ENCODE measurements at places on chromosomes 16 and 17.

- no peak for DNase-seq
Observed at GRCh38 chr16:35198223-35199199, 1739.1 kb downstream of the TP53TG3F start.

GRCh38 chr16:57647136-57647875 lies 18.9 kb downstream of the ADGRG1 start:
- DNase-seq: no peak

GRCh38 chr17:79913451-79913850 lies 74.2 kb upstream of the CBX4 start:
- DNase-seq: no peak

DNA sequence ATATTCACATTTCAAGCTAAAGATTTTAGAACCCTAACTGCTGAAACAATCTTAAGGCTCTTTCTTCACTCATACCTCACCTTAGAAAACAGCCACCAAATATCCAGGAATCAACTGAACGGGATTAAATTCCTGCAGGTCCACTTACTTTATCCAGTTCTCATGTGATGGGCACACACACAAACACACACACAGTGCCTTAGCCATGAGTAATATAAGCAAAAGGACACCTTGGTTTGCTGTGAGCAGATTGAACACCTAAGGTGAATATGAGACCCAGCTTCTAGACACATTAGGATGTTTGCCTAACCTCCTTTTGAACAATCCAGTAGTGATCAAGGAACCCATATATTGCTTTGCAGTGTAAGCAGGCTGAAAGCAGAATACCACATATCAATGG lies 81.5 kb downstream of the TUBD1 start:
- DNase-seq: no peak

GRCh38 chr16:89890200-89890599 lies 16.8 kb downstream of the TCF25 start:
- no peak for DNase-seq

DNA sequence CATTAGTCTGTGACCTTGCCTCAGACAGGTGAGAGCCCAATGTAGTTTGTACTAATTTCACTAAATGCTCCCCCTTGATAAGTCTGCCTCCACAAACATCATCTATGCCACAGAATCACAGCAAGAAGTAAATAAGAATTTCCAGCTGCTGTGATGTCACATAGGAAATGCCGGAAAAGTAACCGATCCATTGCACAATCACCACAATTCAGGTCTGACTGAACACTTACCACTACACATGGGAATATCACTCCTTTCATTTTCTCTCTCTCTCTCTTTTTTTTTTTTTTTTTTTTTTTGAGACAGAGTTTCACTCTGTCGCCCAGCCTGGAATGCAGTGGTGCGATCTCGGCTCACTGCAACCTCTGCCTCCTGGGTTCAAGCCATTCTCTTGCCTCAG lies 79.0 kb upstream of the CDH11 start:
- DNase-seq: no peak

DNA sequence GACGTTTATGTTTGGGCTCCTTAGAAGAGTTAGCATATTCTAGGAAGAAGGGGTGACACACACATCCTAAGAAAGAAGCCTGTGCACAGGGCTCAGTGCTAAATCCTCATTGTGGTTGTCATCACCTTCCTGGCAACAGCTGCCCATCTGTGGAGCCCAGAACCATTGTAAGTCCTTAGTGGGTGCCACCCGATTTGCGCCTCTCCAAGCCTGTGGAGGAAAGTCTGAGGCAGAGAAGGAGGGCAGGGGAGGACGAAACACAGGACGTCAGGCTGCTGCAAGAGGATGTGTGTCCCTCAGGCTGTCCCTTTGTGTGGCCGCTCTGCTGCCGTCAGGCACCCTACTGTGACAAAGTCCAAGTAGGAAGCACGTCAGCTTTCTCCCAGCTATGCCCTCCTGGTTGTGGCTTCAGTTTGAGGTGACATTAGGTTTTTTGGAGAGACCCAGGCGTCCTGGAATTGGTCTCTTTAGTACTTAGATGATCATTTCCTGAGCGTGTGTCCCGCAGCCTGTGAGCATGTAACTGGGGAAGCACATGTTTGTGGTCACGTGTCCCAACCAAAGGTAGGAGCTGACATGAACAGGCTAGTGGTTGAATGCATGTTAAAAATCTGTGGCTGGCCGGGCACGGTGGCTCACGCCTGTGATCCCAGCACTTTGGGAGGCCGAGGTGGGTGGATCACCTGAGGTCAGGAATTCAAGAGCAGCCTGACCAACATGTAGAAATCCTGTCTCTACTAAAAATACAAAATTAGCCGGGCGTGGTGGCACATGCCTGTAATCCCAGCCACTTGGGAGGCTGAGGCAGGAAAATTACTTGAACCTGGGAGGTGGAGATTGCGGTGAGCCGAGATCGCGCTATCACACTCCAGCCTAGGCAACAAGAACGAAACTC lies 10.7 kb downstream of the CLUAP1 start:
- DNase-seq: no peak

GRCh38 chr16:8194794-8195193 lies 395.5 kb downstream of the TMEM114 start:
- DNase-seq: no peak

- no peak for DNase-seq
Observed at GRCh38 chr17:68458260-68459036, 1.2 kb upstream of the WIPI1 start.

- no peak for DNase-seq
Observed at GRCh38 chr16:56691885-56692284, 9.6 kb downstream of the MT1X start.

GRCh38 chr17:8366231-8366630 lies 10.3 kb downstream of the KRABD2 start:
- DNase-seq: no peak

DNA sequence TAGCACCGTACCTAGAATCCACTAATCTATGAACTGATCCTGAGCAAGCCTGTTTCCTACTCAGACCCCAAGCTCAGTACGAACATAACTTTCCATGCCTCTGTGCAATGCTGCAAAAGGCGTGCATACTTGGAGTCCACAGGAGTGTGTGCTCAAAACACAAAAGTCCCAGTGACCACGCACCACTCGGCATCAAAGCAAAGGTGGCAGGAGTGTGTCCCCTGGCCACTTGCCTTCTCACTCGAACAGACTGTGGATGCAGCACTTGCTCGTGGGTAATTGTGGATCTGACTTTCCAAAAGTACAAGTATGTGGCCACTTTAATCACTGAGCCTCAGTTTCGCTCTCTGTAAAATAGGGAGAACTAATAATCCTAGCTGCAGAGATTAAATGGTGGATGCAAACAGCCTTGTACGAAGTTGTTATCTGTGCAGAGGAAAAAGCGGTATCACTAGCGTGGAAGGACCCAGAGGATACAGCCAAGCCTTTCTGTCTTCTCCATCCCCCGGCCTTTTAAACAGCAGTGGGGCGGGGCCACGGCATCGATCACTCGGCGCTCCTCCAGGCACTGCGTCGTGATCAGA lies 311 bp upstream of the KDM8 start:
- no peak for DNase-seq

- DNase-seq: no peak
Observed at GRCh38 chr17:34717092-34717491, 137.7 kb downstream of the TMEM132E start.

DNA sequence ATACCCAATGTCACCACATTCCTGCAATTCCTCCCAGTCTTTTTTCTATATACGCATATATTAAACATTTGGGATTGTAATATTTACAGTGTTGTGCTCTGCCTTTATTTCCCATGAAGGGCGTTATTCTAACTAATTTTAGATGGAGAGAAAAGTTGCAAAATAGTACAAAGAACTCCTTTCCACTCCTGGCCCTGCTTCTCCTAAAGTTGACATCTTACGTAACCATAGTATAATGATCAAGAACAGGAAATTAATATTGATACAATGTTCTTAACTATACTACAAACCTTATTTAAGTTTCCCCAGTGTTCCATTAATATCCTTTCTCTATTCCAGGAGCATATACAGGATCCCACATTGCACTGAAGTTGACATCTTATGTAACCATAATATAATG lies 46.3 kb downstream of the TK2 start:
- DNase-seq: no peak

- DNase-seq: no peak
Observed at GRCh38 chr17:80730739-80731138, 186.1 kb downstream of the RPTOR start.

DNA sequence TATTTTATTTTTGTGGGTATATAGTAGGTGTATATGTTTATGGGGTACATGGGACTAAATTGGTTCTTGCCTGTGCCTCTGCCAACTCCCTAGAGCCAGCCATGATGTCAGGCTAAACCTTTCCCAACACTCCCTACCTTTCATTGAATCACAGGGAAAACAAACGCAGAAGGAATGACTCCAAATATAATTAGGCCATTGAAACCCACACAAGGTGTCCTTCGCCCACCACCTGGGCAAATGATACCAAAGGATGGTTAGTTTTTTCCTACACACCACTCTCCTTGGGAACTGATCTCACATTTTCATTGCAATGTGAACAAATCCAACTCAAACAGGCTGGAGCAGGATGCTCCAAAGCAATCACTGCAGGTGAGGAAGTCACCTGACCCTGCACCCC lies 27.5 kb downstream of the WSB1 start:
- DNase-seq: no peak
